ENCODE measurements at places on chromosomes 5 and 9.

DNA sequence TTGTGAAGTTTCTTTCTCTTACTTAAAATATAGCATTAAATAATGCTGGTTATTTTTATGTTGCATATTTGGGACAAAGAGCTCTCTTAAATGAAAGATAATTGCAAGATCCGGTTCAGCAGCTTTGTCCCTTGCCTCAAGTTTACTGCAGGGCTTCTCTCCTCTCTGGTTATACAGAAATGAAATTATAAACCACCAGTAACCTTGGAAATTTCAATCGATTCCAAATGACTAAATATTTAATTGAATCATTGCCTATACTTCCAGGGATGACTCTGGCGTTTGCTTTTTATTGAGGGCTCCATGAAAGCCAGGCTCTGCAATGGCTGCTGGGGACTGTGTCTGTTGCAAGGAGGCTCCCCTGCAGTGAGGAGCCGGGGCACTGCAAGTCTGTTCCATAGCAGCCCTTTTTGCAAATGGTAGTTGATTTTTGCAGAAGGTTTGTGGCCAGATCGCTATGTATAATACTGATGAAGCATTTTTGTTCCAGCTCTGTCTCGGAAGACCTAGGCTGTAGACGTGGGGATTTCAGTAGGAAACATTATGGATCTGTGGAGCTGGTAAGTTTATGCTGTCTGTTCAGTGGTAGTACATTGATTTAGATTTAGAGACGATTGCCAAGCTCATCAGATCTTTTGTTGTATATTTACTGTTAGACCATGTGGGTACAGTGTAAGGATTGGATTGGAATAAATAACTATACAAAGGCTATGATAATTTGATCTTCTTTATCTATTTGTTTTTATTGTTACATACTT is at the start of gene GARNL3:
GARNL3 (plus strand) TSS at position 313 of the 758 bp plus-strand sequence; CDS start at position 417, 104 bp downstream.
- no peak for DNase-seq

DNA sequence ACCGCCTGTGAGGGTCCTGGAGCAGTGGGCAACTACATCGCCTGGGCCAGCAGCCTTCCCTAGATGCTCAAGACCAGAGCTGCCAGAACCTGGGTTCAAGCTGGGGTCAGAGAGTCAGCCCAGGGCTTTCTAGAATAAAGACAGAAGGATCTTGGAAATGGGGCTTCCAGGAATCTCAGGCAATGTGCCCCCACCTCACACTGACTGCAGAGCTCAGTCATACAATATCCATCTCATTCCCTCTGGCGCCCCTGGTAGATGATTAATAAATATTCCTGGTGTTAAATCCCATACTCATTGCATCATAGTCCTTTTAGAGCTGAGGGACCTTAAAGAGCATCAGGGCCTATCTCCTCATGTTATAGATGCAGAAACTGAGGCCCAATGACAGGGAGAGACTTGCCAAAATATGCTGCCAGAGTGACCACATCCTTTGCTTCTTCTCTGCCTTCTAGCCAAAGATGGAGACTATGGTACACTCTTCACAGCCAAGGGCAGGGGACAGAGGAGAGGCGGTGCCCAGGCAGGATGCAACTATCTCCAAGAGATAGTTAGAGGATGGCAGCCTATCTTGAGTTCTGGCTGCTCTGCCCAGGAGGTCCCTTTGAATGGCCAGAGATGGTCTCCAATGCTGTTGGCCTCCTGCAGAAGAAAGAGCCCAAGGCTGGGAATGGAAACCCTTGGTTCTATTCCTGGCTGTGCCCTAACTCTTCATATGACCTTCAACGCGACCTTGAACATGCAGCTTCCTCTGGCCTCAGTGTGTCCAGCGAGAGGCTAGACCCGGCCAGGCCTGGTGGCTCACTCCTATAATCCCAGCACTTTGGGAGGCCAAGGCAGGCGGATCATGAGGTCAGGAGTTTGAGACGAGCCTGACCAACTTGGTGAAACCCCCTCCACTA is 36.2 kb upstream of the IL17B start:
- DNase-seq = no peak

GRCh38 chr9:74753650-74754049 is 134.1 kb downstream of the TRPM6 start:
- no peak for DNase-seq

- DNase-seq = no peak
These were observed 15.5 kb upstream of the ERMP1 start for GRCh38 chr9:5848372-5848882.

DNA sequence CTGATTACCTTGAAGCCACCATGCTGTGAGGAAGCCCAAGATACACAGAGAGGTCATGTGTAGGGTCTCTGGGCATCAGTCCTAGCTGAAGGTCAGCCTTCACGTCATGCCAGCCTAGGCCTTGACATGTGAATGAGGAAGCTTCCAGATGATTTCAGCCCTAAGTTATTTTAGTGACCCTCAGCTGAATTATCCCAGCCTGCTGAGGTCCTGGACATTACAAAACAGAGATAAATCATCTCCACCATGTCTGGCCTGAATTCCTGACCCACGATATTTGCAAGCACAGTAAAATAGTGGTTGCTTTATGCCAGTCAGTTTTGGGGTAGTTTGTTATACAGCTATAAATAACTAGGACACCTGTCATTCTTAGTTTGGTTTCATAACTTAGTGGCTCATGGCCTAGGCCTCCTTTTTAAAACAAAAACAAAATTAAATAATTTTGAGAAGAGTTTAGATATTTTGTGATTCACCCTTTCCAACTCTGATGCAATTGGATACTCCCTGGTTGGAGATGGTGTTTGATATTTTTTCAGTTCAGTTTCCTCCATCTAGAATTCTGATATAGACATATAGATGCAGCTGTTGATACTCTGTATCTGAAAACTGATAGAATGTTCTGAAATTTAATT is 571.3 kb upstream of the CLINT1 start:
- no peak for DNase-seq

DNA sequence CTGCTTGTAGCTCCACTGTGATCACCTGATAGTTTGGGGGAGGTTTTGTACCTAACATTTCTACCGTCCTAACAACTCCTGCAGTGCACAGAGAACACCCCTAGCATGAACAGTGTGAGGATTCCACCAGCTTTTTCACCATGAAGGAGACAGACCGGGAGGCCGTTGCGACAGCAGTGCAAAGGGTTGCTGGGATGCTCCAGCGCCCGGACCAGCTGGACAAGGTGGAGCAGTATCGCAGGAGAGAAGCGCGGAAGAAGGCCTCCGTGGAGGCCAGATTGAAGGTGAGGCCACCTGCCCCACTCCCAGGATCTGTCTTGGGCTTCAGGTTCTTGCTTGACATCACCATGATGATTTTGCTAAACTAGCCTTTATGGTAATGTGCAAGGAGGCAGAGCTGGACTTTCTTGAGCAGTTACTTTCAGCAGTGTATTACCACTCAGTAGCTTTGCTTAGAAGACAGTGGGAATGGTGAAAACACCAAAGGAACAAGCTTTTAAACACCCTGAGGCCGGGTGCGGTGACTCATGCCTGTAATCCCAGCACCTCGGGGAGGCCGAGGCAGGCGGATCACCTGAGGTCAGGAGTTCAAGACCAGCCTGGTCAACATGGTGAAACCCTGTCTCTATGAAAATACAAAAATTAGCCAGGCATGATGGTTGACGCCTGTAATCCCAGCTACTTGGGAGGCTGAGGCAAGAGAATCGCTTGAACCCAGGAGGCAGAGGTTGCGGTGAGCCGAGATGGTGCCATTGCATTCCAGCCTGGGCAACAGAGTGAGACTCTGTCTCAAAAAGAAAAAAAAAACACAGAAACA is 3.3 kb downstream of the EXOC3 start:
- no peak for DNase-seq

DNA sequence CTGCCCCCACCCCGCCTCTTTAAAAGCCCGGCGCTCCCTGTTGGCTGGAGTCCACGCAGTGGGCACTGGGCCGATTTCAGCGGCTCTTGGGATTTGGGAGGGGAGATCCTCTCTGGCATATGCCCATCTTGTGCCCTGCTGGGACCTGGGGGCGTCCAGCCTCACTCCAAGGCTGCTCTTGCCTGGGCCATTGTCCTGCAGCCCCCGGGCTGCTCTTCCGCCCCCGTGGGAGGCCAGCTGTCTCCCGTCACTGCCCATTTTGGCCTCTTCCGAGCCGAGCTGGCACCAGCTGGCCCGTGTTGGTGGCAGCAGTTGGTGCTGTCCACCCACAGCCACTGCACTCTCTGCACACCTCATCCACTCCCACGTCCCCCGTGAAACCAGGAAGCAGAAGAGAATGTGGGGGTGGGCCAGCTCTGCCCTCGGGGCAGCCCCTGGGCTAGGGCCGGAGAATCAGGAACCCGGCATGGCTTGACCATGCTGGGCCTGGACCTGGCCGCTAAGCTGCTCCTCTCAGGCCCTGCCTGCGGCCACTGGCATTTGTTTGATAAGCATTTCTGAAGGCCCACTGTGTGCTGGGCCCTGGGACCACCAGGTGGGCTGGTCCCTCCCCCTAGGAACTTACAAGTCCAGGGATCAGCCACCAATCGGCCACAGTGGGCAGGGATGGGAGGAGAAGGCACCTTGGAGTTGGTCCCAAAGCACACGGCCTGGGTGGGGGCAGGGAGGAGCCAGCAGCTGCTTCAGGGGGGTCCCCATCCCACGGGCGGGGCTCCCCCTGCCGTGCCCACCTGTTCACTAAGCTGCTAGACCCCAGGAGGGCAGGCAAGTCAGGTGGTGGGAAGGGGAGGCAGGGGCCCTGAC is 2.2 kb downstream of the C8G start:
- DNase-seq = no peak

DNA sequence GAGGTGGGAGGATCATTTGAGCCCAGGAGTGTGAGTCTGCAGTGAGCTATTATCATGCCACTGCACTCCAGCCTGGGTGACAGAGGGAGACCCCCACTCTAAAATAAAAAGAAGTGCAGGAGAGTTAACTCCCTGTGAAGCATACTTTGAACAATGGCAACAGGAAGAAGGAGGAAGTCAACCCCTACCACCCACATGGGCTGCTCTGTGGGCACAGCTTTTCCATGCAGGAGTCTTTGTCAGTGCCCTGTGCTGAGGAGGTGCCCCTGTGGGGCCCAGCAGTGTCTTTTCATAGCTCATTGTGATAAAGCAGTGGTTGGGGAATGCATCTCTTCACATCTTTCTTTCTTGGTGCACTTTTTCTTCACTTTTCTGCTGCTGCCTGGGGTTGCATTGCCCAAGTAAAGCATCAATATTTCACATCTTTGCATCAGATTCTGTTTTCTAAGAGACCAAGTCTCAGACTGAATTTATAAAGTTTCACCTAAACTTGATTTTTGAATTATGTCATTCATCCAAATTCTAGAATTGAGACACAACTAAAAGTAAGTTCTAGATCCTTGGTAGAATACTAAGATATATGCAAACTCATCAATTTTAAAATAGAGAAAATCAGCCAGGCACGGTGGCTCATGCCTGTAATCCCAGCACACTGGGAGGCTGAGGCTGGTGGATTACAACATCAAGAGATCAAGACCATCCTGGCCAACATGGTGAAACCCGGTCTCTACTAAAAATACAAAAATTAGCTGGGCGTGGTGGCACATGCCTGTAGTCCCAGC is 316.6 kb downstream of the DNAH5 start:
- no peak for DNase-seq

GRCh38 chr5:102528600-102528999 is 29.8 kb upstream of the SLCO6A1 start:
- DNase-seq = no peak

- no peak for DNase-seq
These were observed 52.6 kb upstream of the ARAP3 start for GRCh38 chr5:141734501-141735229.

DNA sequence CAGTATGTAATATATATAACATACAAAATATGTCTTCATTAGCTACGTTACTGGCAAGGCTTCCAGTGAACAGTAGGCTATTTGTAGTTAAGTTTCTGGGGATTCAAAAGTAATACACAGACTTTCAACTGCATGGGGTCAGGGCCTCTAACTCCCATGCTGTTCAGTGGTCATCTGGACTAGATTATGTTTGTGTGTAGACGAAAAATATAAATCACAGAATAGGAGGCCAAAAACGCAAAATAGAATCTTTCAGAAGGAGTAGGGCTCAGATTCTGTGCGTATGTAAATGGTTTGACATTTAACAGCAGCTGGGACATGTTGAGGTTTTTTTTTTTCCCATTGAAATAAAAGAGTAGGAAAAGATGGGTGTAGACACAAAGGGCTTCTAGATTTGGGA is 1048.7 kb upstream of the WWC1 start:
- no peak for DNase-seq

GRCh38 chr5:156655732-156656131 is 194.4 kb upstream of the PPP1R2B start:
- DNase-seq = no peak

GRCh38 chr9:108972186-108972585 is 38.0 kb downstream of the ABITRAM start:
- no peak for DNase-seq

GRCh38 chr9:71891557-71892189 is 19.3 kb downstream of the ABHD17B start:
- no peak for DNase-seq

DNA sequence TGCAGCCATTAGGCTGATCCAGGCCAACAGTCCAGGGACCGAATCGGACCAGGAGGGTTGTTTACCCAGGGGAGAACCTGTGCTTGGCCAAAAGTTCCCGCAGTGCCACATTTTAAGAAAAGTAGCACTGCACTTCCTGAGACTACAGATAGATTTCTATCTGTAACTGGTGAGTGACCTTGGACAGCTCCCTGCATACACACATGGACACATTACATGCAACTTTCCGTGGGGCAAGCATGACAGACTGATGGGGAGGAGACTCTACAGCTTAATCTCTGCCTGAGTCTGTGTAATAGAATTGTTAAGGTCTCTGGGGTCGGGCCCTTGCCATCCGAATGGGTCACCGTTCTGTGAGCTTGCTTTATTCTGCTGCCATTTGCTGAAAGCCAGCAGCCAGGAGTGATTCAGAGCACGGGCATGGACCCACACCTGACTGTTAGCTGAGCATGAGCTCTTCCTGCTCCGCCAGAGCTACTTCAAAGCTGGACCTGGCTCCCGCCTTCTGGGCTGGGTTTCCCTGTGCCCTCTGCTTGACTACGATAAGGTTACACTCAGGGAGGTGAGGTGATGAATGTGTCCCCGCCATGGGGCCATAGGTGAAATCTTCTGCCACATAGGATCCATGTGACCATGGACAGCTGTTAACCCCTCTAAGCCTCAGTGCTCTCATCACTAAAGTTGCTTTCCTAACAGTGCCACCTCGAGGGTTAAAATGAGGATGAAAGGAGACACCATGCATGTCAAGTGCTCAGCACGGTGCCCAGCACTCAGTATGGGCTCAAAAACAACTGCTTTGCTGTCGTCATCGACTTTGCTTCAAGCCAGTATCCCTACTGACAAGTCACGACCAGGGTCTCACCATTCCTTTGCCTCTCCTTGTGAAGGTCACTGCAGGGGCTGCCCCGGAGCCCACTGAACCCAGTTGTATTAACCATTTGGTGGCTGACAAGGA is 200.0 kb downstream of the MELK start:
- no peak for DNase-seq

GRCh38 chr5:59128646-59129290 is 545.9 kb downstream of the RAB3C start:
- DNase-seq = no peak

- no peak for DNase-seq
These were observed 72.9 kb downstream of the ZNF622 start for GRCh38 chr5:16392718-16393117.

DNA sequence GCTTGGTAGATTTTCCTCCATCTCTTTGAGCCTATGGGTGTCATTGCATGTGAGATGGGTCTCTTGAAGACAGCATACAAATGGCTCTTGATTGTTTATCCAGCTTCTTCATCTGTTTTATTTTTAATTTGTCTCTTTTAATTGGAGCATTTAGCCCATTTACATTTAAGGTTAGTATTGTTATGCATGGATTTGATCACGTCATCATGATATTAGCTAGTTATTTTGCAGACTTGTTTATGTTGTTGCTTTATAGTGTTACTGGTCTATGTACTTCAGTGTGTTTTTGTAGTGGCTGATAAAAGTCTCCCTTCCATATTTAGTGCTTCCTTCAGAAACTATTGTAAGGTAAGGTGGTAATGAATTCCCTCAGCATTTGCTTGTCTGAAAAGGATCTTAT is 78.6 kb upstream of the RGMB start:
- no peak for DNase-seq

All from stimulated activated CD4-positive, alpha-beta T cell treated with anti-CD3 and anti-CD28 coated beads, Interleukin-15, amount 100 ng/mL, for 1 hour (primary cell).